ENCODE measurements at places on chromosomes 12 and 14.
A peak's percentile ranks its signal among the peaks of the same experiment; 100 is the strongest.

- no peak for DNase-seq
These were observed 6.9 kb upstream of the PRKAG1 start for GRCh38 chr12:49025463-49025862.

GRCh38 chr12:52566847-52567291, 6.8 kb downstream of the KRT74 start:
- peak; percentile 19 for DNase-seq

- no peak for DNase-seq
These were observed 448.2 kb upstream of the TBX3 start for GRCh38 chr12:115132145-115132544.

DNA sequence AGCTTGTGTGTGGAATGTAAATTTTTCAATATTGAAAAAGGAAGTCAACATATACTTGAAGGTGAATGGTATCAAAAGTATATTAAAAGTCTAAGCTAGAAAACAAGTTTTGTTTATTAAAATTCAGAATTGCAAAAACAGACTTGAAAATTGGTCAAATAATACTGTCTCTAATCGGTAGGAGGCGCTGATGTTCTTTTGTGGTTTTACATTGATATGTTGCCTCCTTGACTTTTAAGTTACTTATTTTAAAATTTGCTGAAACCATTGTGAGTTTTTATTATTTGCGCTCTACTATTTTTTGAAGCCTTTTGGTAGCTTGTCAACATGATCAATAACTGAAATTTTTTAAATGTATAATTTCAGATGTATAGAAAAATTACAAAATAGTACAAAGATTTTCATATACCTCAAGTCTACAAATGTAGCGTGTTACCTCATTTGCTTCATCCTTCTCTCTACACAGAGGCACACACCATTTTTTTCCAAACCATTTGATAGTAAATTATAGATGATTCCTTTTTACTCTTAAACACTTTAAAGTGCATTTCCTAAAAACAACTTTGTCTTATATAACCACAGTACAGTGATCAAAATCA, 6.9 kb downstream of the RTRAF start:
- DNase-seq: no peak

- DNase-seq: no peak
These were observed 861.1 kb downstream of the GALC start for GRCh38 chr14:87131879-87132278.

DNA sequence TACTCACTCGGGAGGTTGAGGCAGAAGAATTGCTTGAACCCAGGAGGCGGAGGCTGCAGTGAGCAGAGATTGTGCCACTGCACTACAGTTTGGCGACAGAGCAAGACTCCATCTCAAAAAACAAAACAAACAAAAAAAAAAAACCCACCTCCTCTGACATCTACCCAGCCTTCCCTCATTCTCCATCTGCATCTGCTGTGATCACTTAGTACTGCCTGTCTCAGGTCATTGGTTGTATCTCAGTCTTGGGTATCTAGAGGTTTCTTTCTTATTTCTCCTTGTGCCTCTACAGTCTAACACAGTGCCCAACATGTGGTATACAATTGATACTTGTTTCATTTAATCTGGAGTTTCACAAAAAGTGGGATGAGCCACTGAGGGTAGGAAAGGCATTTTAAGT, 5.3 kb downstream of the LTBP2 start:
- DNase-seq: no peak

DNA sequence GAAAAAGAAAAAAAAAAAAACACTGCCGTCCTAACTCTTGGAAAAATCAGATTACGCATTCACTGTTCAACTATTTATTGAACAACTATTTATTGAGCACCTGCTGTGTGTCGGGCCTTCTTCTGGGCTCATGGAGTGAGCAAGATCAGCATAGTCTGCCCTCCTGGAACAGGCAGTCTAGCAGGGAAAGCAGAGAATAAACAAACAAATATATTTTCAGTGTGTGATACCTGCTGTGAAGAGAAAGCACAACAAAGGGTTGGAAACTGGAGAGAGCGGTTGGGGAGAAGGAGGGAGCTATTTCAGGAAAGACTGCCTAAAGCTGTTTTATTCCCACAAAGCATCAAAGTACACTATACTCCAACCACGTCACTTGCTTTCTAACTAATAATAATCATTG, 10.8 kb downstream of the PROX2 start:
- DNase-seq: no peak

DNA sequence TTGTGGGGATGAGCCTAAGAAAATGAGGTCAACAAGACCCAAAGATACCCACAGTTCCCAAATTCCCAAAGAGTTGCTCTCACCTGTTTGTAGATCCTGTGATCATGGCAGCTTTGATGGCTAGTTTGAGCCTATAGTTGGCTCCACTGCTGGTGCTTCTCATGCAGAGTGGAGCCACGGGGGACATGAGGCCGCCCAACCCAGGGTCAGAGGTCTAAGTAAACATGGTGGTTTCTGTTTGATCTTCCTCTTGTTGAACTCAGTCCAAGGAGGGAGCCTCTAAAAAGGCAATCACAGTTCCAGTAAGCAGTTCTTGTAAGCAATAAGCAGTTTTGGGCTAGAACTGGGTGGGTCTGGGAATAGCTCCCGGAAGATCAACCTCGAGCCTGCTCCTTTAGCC, 125.6 kb upstream of the DHRS4 start:
- no peak for DNase-seq

DNA sequence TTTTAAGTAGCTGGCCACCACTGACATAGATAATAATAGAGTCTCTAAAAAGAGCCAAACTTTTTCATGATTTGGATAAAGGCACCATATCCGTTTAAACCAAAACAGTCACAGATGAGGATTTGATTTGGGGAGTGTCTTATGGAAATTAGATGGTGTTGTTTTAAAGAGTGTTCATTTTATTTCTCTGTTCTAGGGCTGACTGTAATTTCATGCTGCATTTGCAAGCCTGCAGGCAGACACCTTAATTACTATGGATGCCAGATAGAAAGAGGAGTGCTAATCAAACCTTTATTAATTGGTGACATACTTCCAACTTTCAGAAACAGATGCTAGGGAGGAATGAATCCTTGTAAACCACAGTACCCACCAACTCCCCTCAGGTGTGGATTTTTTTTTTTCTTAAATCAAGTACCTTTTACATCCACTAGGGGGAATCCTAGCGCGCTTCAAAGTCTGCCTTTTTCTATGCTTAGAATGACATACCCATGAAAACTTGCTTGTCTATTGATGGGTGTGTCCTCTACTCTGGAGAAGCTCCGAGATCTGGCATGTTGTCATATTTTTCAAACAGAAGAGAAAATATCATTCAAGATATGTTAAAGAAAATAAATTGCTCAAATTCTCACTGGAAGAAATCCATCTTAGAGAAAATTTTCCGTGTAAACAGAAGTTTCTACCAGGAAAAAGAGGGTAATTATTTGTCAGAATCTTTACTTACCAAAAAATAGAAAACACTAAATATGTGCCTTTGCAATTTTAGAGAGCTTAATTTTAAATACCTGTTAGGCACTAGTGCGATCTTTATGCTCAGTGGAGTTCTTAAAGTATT, 14.2 kb upstream of the PLXNC1 start:
- no peak for DNase-seq

DNA sequence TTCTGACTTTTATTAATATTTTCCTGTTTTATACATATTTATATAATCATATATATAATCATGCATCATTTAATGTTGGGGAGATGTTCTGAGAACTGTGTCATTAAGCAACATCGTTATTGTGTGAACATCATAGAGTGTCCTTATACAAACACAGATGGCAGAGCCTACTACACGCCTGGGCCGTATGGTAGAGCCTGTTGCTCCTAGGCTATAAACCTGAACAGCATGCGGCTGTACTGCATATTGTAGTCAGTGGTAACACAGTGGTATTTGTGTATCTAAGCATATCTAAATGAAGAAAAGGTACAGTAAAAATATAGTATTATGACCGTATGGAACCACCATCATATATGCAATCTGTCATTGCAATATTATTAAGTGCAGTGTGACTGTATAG, 44.7 kb upstream of the BCL7A start:
- no peak for DNase-seq

DNA sequence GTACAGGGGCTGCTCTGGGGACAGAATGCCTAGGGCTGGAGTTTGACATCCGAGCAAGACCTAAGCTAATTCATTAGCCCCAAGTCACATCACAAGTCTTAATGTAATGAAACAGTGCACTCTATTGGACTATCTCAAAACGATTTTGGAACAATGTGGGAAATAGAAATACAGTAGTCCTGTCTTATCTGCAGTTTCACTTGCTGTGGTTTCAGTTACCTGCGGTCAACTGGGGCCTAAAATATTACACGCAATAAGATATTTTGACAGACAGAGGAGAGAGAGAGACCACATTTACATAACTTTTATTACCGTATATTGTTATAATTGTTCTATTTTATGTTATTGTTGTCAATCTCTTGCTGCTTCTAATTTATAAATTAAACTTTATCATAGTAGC, 21.1 kb downstream of the MOAP1 start:
- DNase-seq: no peak

DNA sequence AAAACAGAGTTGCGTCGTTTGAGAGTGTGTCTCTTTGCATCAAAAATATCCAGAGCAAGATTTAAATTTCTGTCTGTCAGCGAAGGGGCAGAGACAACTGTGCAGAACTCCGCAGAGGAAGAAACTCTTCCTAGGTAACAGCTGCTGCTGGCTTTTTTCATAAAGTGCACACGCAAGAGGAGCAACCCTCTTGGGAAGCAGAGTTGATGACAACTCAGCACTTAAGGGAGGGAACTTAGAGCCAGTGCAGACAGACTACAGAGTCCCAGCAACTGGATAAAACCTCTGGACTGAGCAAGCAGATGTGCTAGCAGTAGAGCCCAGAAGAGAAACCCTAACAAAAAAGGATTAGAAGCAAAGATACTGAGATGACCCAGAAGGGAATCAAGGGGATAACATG, 337.1 kb downstream of the PCNX1 start:
- DNase-seq: no peak

GRCh38 chr12:113022563-113023297, 33.8 kb upstream of the DTX1 start:
- no peak for DNase-seq

GRCh38 chr12:80935111-80935510, 2.6 kb downstream of the LIN7A start:
- no peak for DNase-seq

GRCh38 chr12:120402217-120402616, 33.3 kb upstream of the MSI1 start:
- DNase-seq: no peak

DNA sequence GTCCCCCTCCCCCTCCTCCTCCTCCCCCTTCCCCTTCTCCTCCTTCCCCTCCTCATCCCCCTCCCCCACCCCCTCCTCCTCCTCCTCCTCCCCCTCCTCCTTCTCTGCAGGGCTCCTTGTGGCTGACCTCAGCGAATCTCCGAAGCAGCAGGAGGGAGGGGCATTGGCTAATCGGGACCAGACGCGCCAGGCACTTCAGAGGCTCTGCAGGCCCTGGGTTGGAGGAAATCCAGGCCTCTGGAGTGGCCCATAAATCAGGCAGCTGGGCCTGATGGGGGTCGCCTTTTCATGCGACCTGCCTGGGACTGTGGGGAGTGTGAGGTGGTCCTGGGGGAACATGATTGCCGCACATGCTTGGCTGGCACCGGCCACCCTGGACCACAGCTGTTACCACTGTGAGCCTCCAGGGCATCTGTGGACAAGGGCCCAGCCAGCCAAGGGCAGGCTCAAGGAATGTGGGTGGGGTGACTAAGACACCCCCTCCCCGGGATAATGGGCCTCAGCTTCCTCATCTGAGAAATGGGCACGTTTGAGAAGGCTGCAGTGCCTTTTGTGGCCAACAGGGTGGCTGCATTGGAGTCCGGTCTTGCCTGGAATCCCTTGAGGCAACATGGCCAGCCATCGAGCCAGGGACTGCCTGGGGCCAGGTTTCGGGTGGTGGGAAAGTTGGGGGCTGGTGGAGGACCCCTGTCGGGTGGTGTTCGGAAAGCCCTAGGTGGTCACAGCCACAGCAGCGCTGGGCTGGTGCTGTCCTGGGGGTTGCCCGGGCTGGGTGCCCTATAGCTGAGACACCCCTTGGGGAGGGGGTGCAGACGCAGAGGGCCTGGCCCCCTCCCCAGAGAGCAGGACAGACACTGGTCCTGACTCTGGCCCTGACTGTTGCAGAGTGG, 12.0 kb downstream of the KIF26A start:
- no peak for DNase-seq

DNA sequence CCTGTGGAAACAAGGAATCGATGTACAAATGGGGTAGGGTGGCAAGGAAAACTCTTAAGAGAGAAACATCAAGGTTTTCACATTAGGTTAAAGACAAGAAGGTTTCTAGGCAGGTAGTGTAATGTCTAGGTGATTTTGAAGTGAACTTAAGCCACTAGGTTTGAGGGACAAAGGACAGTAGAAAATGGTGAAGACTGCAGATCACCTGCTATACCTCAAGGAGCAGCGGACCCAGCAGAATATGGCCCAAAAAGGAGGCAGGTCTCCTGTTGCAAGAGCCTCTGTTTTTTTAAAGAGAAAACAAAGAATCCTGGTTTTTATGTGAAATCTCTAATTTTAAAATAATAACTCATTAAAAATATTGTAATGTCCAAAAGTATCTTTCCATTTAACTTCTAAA, 178.1 kb downstream of the ACSS3 start:
- DNase-seq: no peak

DNA sequence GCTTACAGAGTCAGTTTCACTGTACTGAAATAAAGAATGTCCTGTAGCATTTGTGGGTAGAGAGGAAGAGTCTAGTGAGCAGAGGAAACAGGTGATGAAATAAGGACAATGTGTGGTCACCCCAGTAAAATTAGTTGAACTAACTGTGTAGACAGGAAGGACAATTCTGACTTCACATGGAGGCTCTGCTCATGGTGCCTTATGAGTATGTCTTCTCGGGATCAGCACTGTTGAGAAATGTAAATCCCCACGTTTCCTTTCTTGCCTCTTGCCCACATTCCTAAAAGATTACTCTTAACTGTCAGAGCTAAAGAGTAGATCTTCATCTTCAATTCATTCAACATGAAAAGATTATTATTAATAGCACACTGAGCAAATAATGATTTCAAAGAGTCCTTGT, 113.2 kb upstream of the FLRT2 start:
- no peak for DNase-seq

- DNase-seq: no peak
These were observed 1.7 kb upstream of the PALS1 start for GRCh38 chr14:67239582-67239981.

DNA sequence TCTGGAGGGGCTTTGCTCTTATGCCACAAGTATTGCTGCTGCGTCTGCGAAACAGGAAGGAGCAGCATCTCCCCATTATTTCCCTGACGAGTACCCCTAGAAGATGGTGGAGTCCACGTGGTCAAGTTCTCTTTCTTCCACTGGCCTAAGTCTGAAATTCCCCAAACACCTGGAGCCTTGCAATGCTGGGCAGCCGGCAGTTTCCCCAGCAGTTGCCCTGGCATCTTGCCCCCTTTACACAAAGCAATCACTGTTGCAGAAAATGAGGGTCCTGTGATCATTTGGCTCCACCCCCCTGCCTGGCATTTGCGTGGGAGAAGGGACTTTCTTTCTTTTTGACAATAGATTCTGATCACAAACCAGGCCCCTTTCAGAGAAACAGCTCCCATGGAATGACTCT, 56.9 kb downstream of the FOS start:
- DNase-seq: no peak

GRCh38 chr12:128047266-128048060, 219.5 kb upstream of the TMEM132C start:
- DNase-seq: no peak

All from stimulated activated CD8-positive, alpha-beta memory T cell treated with anti-CD3 and anti-CD28 coated beads, Interleukin-2, amount 100 ng/mL, for 1 hour (primary cell).